ENCODE measurements at places on chromosomes 13 and 19. TPM values are rescaled to one million over a fixed set of nuclear protein-coding genes. Genes with fewer than 3 reads are reported as not detected.

GRCh38 chr13:112735791-112736190 lies 46.0 kb downstream of the ATP11A start:
- DNase-seq: no peak

The FIZ1 gene
- total RNA-seq: 12.3 TPM

DNA sequence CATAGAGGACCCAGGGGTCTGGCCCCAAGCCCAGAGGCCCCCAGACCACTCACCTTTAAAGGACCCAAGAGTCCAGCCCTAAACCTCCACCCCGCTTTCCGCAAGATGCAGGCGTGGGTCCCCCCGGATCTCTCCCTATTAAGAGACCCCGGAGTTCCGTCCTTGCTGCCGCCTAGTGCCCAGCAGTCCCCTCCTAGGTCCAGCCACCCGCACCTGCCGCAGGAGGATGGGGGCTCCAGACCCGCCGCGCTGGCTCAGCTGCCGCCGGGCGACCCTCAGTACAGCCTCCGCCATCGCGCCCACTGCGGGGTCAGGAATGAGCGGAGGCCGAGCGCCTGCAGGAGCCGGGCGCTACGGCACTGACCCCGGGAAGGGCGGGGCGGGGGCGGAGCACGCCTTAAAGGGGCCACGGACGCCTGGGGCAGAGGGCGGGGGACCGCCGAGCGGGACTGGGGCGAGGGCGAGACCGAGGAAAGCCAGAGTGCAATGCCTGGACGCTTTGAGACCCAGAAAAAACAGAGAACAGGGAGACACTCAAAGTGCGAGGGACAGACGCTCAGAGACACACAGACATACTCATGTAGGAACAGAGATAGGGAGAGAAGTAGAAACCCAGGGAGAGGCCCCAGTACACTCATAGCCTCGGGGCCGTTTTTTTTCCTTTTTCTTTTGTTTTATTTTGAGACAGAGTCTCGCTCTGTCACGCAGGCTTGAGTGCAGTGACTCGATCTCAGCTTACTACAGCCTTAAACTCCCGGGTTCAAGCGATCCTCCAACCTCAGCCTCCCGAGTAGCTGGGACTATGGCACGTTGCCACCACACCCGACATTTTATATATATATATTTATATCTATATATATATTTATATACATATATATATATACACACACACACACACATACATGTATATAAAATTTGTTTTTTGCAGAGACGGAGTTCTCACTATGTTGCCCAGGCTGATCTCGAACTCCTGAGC lies at the start of gene ETHE1:
TSS of gene ETHE1 (minus strand) at position 318 of the 976 bp plus-strand sequence. CDS start at position 294, 24 bp downstream.
- peak; percentile 88 for DNase-seq

DNA sequence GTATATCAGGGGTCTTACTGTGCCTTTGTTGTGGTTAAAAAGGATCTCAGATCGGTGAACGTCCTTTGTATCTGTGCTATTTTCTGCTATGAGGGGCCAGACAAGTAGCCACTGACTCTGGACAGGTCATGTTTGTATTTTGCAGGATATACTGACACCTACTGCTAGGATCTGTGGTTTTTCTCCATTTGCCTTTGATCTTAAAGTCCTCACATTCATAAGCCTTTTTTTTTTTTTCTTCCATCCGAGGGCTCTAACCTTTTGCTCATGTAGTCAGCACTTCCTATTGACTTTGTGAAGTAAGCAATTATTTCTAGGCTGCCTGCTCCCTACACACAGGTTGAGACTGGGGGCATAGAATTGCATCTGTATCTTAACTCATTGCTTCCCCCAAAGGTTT lies 106.2 kb downstream of the SLITRK5 start:
- no peak for DNase-seq

GRCh38 chr13:60696602-60697001 lies 299.6 kb downstream of the TDRD3 start:
- no peak for DNase-seq

GRCh38 chr19:49533551-49534488 lies 6.0 kb downstream of the RCN3 start:
- peak; percentile 91 for DNase-seq

DNA sequence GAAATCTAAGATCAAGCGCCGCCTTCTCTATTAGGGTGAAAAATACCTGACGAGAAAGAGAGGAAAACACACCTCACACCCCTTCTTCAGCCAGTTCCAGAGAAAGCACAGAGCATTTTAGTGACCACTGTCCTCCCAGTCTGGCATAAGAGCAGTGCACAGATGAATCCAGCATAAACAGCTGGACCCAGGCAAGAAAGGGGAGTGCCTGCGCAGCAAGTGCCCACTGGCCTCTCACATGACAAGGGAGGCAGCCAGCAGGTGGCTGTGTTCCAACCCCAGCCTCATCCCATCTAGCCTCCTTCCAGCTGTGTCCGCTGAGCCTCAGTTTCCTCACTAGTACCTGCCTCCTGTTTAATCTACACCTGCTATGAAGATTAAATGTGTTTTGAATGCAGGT lies 8.0 kb downstream of the MED26 start:
- no peak for DNase-seq

The TMEM86B gene
- 7.7 TPM for total RNA-seq

The SOX21 gene
- total RNA-seq: not detected

- no peak for DNase-seq
These were observed 1.9 kb downstream of the HNRNPA1L2 start for GRCh38 chr13:52644108-52644507.

DNA sequence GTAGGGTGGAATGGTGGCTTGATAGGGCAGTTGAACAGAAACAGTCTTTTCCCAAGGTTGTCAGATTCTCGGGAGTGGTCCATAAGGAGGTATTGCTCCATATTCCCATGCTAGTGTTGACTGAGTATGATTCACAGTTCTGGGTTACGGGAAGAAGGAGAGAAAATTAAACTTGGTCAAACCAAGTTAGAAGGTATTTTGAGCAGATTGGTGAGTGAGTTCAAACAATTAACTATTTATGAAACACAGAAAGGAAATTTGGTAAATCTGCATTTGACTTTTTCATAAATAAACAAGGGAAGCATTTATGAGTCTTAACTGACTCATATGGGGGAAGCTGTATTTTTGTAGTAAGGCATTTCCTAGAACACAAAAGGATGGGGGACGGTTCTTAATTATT lies 2419.4 kb downstream of the PCDH9 start:
- no peak for DNase-seq

The TBXA2R gene
- 1.8 TPM for total RNA-seq

The GPR183 gene
- 55.4 TPM for total RNA-seq

DNA sequence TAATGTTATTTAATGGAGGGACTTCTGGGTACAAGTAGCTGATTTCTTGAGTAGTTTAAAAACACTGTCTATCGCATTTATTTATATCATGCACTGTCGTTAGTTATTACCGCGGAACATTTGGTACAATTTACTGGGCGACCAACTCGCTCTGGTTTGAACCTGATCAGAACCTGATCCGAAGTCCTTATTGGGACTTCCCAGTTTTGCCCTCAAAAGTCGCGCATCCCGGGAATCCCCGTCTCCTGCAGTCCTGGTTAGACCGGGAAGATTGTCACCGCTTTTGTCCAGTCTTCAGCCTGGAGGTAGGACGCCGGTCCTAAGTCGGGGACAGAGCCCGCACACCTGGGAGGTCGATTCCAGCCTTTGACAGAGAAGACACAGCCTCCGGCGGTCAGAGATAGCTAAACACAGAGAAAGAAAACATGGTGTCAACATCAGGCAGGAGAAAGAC lies 694 bp downstream of the CLN5 start:
- peak; percentile 59 for DNase-seq

DNA sequence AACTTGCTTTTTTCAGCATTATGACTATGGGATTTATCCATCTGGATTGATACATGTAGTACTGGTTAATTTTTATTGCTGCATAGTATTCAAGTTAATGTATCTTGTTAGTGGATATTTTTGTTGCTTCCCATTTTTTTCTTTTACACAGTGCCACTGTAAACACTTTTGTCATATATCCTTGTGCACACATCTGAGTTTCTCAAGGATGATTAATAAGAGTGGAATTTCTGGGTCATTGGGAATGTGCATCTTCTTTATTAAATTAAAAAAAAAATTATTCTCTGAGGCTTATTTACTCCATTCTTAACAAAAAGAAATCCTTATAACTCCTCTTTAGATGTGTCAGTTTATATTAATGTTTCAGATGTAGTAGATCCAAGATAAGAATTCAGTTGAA lies 27.3 kb downstream of the B3GLCT start:
- no peak for DNase-seq

DNA sequence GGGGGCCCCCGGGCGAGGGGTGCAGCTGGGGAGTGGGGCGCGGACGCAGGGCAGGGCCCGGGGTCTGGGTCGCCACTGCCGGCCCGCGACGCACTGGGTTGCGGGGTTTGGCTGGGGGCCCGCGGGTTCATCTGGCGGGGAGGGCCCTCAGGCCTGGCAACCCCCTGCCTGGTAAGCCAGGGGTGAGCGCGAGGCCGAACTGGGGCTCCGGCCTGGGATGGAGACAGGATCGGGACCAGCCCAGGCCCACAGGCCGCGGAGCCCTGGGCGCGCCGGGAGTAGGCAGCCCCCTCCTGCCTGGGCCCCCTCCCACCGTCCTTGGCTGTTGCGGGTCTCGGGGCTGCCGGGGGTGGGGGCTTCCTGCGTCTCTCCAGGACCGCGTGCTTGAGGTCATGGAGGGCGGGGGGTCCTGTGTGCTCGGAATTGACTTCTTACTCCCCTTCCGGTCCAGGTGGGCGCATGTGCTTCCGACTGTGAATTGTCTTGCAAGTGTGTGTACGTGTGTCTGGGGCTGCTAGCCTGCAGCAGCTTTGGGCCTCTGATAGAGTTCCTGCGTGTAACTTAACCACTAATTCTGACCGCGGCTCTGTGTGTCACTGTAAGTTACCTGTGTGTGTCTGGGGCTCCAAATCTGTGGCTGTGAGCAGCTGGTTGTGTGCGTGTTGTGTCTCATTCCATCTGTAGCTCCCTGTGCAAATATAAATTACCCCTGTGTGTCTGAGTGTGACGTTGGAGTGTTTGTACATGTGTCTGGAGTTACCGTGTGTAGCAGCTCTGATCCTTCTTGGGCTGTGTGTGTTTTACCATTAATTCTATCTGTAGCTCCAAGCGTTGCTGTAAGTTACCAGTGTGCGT lies 751 bp downstream of the GRAMD1A start:
- DNase-seq: no peak

The GNG8 gene
- 17.4 TPM for total RNA-seq

GRCh38 chr13:111929036-111929616 lies 137.8 kb upstream of the SOX1 start:
- DNase-seq: no peak

GRCh38 chr13:48411841-48412531 lies 927 bp downstream of the LPAR6 start:
- no peak for DNase-seq

The CAMSAP3 gene
- 0.80 TPM for total RNA-seq

- DNase-seq: no peak
These were observed 6.3 kb upstream of the POU4F1 start for GRCh38 chr13:78609464-78610205.

DNA sequence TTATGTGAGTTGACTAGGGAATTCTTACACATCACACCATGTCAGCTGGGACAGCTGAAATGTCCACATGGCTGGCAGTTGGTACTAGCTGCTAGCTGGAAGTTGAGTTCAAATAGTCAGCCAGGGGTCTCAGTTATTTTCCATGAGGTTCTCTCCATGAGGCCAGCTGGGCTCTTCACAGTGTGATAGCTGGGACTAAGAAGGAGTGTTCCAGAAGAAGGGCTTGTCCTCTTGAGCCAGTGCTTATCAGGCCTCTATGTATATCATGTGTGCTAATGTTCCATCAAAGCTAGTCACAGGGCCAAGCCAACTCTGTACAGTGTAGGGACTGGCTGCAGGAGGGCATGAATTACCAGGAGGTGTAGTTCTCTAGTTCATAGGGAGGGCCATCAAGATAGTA lies 11.8 kb downstream of the USPL1 start:
- DNase-seq: no peak

The ZNF296 gene
- 2.3 TPM for total RNA-seq

The KISS1R gene
- total RNA-seq: 32.4 TPM

DNA sequence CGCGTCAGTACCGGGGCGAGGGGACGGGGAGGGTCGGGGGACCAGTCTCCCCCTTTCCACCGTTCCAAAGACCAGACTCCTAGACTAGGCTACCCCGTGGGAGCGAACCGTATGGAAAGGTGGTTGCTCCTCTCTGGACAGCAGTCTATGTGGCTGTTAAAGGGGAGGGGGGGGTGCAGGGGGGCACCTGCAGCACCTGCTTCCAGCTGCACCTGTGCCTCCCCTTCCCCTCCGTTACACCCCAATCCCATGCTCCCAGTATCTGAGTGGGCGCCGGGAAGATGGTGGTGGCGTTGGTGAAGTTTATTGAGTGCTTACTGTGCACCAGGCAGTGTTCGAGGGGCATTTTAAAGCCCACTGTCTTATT lies 557 bp downstream of the ZNF524 start:
- DNase-seq: no peak

DNA sequence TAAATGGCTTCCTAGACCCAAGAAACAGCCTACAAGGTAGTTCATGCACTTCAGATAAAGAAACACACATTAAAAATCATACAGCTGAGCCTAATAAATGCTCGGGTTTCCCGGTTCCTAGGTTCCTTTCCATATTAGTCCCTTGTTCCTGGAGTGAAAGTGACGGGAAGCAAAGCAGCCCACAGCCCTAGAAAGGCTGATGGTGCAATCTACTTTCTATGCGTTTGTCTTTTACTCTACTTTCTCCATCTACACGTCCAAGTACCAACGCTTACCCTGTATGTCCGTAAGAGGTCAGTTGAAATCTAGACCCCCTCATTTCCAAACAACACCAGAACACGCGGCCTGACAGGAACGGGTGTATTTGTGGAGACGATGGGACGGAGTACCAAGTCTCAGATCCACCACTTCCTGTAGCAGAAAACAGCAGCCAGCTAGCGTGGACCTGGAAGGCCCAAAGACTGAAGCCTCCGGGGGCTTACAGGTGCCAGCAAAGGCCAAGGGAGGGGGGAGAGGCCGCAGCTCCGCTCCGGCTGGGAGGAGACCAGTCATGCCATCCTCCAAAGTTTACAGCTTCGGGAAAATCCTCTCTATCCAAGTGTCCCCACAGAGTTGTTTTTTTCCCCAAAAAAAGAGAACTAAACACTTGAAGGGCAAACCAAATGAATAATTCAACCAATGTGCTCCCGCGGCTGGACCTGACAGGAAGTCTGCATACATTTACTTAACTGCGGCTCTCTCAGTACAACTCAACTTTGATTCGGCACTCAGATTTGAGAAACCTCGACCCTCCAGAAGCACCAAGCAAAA lies 34.1 kb downstream of the STK24 start:
- no peak for DNase-seq

- no peak for DNase-seq
These were observed 12.7 kb downstream of the KLHL26 start for GRCh38 chr19:18649371-18650020.

The CLEC11A gene
- 0.55 TPM for total RNA-seq

DNA sequence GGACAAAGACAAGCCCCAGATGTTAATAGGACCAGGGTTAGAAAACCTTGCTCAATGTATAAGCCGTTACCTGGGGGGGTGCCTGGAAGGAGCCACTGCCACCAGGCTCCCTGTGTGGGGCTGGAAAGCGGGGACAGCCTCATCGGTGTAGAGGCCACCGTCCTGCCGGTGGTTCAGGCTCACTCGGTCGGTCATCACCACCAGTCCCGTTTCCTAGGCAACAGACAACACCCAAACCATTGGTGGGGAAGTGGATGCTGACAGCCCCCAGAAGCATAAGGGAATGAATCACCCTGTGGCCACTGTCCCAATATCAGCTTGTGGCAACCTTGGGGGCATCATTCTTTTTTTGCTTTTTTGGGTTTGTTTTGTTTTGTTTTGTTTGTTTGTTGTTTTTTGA lies 55.8 kb downstream of the CPAMD8 start:
- no peak for DNase-seq

The XAB2 gene
- total RNA-seq: 65.6 TPM

The UPK1A gene
- total RNA-seq: 4.4 TPM

GRCh38 chr19:33390101-33390907 lies 16.8 kb downstream of the CEBPG start:
- peak; percentile 35 for DNase-seq

GRCh38 chr13:98397221-98397620 lies 179.7 kb downstream of the STK24 start:
- DNase-seq: no peak
